NCI-H1105 (cell line): ENCODE measurements at places on chromosomes 1 and 21.

GRCh38 chr21:39503123-39503762 is 51.5 kb downstream of the SH3BGR start:
- no peak for DNase-seq

DNA sequence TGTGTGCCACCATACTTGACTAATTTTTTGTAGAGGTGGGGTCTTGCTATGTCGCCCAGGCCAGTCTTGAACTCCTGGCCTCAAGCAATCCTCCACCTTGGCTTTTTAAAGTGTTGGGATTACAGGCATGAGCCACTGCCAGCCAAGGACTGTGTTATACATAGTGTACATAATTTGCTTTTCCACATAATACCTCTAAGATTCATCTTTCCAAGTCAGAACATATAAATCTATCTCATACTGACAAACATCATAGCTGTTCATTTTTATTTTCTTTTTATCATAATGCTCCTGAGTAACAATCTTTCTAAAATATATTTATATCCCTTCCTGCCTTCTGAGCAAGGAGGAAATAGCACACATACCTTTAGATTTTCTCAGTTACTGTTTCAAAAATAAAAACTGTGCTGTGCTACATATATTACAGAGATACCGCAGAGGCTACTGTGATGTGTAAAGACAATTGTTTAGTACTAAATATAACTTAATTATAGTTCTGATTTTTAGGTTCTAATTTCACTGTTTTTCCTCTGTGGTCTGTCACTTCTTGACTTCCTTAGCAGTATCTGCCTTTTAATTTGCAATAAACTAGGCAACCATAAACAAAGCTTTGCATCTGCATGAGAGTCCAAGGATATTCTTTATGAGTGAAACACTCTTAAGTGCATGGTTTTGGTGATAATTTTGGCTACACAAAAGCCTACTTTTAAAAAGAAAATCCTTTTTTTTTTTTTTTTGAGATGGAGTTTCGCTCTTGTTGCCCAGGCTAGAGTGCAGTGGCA is 59.3 kb downstream of the EYA3 start:
- DNase-seq: no peak

- DNase-seq: no peak
These were observed 52.6 kb downstream of the MT1HL1 start for GRCh38 chr1:236951672-236952071.

DNA sequence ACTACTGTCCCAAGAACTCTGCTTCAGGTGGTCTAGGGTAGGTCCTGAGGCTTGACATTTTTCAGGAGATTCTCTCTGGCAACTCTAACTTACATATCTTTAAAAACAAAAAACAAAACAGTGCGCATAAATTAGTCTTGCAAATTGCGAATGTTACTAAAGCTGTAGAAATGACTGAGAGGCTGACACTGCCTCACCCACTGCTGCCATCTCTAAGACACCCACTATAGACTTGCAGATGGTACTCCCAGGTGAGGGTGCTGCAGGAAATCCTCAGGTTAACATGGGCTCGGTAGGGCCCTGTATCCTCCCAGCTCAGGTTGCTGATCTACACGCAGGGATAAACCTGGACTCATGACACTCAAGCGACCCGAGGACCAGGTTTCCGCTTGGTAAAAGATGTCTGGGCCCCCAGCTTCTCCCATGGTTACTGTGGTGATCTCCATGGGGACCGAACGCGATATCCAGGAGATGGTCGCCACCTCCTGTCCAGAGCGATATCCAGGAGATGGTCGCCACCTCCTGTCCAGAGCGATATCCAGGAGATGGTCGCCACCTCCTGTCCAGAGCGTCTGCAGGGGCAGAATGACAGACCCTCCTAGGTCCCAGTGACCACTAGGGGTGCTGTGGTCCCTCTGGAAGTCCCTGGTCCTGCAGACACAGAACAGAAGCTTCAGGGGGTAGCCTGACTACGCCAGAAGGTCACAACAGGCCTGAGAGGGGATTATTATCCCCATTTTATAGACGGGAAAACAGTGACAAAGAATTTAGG is 16.2 kb upstream of the LY9 start:
- DNase-seq: no peak

GRCh38 chr1:204417074-204417997 is 5.7 kb upstream of the PPP1R15B start:
- no peak for DNase-seq
